CD4-positive, alpha-beta T cell treated with Interleukin-2 at 100 ng/mL for 4 hours (primary cell): ENCODE measurements at places on chromosomes 6 and 20.

- DNase-seq = no peak
Measured at GRCh38 chr6:105606831-105607463, 204.1 kb upstream of the PREP start.

DNA sequence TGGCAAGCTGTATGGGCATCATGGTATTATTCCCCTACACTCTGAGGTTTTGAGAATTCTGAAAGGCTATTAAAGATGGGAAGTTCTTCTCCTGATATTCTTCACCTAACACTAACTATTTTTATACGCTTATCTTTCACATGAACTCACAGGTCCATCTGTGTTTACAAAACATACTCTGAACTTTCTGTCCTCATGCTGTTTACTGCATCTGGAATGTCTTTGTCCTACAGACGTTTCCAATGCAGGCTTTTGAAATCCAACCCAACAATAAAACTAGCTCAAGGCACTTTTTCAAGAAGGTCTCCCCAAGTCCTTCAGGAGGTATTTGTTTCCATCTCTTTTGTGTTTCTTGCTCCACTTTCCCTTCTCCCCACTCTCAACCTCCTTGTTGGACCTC is 60.5 kb upstream of the MLIP start:
- no peak for DNase-seq

DNA sequence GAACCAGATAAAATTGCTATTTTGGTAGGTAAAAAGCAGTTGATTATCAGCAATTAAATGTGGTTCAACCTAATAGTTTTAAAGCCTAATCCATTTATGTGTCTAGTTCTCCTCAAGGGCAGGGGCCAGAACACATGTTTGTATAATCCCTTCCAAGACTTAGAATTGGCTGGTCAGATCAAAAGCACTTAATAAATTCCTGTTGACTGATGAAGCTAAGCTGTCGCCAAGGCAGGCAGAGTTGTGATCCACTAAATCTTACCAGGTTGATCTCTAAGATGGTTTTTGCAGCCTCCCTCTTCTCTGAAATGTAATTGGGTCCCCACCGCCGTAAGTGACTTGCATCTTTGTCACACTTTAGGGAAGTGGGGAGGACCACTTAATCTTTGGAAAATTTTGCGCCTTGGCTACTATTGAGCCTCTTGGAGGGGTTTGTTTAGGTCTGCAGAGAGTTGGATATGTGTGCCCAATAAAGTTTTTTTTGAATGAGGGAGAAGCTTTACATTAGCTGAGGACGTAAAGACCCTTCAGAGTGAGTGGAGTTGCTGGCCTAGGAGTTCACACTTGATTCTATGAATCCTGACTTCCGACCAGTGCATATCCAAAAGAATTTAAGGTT is 65.9 kb downstream of the PHF20 start:
- no peak for DNase-seq

DNA sequence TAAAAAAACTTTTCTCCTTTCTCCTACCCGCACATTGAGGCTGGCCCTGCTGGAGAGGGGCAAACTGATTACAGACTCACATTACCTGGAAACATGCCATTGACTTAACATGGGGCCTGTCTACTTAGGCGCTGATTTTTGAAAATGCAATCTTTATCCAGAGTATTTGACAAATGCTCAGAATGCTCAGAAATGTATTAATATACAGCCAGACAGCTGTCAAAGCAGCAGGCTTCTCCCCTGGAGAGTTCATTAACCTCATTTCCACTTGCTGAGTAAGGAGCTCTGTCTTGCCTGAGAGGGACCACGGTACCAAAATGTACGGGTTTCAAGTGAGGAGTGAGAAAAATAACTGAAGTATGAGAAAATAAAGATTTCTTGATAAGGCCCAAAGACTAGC is 95.7 kb downstream of the PAX1 start:
- DNase-seq = no peak

- DNase-seq = no peak
Measured at GRCh38 chr6:5950361-5950785, 56.4 kb downstream of the NRN1 start.

DNA sequence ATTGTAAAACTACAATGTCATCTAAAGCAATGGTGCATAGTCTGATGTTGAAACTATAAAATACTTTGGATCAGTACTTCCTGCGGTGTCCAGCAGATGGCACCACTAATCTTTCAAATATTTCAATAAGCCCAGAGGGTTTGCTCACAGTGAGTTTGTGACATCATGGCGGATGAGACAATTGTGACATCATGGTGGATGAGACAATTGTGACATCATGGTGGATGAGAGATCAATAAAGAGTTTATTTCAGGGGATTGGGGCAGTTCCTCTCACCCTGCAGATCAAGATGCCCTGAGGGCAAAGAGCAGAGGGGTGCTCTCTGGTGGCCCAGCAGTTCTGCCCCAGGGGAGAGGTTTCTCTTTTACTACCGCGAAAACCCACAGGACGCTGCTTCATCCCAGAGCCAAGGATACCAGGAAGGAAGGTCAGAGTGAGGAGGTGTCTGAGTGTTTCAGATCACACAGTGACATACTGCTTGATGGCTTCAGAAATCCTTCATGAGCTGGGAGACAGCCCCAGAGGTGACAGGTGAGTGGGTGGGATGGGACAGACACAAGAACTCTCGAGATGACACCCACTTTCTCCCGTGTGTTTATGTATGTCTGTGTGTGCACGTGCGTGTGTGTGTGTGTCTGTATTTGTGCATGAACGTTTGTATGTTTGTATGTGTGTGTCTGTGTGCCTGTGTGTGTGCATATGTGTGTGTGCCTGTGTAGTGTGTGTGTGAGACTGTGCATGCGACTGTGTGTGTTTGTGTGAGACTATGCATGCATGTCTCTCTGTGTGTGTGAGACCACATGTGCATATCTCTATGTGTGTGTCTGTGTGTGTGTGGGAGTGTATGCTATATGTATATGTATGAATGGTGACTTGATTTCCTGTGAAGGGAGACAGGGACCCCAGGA is 7.3 kb upstream of the ULBP2 start:
- DNase-seq = peak; percentile 83

- no peak for DNase-seq
Measured at GRCh38 chr6:15661853-15662325, 939 bp downstream of the DTNBP1 start.

DNA sequence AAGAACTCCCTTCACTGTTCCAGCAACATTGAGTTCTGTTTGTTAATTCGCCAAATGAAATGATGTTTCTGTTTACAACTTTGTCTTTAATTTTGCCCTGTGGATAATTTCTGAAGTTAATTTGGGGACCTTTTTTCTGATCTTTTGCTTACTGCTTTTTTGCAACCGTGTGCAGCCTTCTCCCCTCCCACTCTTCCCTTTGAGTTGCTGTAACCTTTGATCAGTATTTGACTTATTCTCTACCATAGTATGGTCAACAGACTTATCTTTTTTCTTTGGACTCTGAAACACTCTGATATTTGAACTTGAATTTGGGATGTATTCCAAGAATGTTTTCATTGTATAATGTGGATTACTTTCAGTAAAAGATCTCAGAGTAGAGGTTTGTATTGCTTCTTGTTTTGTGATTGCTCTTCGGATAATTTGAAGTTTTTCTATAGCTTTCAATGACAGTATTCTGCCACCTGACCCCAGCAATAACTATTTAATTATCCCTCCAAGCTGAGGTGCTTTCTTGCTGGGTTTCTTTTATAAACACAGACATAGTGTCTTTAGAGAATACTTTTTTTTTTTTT is 46.2 kb downstream of the LRRN4 start:
- DNase-seq = no peak

- no peak for DNase-seq
Measured at GRCh38 chr20:37315021-37315451, 25.6 kb downstream of the MANBAL start.

- DNase-seq = no peak
Measured at GRCh38 chr6:124738482-124738881, 223.8 kb upstream of the RNF217 start.

DNA sequence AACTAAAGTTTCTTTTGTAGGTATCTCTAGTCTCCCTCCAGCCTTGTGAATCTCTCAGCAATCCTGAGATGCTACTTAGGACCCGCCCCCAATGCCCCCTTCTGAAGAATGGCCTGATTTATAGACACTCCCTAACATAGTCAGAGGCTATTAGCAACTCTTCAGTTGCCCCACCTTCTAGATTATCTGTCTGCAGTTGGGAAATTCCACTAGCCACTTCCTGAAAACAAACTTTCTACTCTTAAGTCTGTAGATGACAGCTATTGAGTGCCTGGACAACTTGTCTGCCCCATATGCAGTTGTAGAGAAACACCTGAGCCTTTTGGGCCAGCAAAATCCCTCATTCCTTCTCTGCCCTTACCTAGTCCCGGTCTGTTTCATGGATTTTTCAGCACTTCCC is 188.2 kb upstream of the PREP start:
- DNase-seq = peak; percentile 47
